ENCODE measurements at places on chromosomes 1 and 21.

DNA sequence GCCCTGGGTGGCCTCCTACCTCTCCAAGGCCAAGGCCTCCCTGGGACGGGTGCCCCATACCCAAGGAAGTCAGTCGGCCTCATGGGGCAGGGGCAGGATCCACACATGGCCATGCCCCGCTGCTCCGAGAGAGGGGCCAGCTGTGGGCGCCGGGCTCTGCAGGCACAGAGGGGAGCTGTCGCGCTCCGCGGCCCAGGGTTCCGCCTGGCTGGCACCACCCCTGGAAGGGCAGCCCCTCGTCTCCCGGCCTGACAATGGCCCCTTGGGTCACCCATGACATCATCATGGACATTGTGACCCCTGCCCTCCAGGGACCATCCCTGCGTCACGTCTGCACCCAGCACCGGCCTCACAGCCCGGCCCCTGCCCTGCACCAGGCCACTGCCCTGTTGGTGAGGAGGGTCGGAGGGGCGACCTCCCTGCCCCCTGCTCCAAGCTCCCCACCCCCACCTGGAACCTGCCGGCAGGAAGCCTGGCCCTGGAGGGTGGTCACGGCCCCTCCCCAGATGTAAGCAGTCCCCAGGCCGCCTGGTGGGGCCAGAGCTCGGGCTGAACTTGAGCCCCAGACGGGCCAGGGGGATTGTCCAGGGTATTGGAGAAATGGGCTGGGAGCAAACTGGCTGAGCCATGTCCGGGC is 5.8 kb downstream of the TTLL10 start:
- no peak for DNase-seq

GRCh38 chr21:31124010-31124409 is 85.7 kb upstream of the KRTAP19-8 start:
- DNase-seq: no peak

DNA sequence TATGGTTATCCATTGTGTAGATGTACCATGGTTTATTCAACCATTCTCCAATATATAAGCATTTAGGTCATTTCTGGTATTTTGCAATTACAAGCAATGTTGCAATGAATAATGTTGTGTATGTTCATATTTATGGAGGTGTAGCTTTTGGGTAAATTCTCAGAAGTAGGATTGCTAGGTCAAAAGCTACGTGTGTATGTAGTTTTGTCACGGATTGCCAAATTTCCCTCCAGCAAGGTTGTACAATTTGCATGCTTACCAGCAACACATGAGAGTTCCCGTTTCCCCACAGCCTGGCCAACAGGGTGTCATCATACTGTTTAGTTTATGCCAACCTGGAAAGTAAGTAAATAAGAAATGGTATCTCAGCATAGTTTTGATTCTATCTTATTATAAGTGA is 36.3 kb downstream of the IGSF5 start:
- DNase-seq: no peak

DNA sequence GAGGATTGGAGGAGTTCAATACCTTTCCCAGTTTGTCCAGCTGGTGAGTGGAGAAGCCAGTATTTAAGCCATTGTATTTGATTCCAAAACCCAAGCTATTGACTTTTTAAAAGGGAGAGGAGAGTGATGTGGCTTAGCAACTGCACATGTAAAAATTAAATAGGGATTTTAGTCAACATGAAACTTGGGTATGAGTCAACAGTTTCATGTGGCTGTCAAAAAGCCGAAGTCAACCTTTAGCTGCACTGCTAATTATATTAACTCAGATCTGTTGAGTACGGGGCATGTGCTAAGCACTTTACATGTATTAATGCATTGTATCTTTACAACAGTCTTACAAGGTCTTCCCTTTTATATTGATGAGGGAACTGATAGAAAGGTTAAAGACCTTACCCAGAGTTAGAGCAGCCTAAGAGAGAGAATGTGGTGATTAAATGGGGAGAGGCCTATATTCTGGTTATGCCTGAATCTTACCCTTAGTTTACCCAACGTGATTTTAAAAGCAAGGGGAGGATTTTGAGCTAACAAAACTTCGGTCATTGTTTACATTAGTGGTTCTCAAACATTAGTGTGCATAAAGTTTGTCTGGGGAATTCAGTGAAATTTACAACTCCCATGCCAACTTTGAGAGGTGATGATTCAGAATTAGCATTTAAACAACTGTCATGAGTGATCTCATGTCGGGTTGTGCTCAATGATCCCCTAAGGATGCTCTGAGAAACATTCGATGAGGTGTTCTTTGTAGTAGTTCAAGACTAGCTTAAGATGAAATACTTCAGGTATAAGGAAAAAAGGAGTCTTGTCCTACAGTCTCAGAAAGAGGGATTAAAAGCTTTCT is 6.9 kb upstream of the SLC35F3 start:
- no peak for DNase-seq

- DNase-seq: peak; percentile 63
Observed at GRCh38 chr1:41902159-41902577, 16.6 kb downstream of the HIVEP3 start.

DNA sequence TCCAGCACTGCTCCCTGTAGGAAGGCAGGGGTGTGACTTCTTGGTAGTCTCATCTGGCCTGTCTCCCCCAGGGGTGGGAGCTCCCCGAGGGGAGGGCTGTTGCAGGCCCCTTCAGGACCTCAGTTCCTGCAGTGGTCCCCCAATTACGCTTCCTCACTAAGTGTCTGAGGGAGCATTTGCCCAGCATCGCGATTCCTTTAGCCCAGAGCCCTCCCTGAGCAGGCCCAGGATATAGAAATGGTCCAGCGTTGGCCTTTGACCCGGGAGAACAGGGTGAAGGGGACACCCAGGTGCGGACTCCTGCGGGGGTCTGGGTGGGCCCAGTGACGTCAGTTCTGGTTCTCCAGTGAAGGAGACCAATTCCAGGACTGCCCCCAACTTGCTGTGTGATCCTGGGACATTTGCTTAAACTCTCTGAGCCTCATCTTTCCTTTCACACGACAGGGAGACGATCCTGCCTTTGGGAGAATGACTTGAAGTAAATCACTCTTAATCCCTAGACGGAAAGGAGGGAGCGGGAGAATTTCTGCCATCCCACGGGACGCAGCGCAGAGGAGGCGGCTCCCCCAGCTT is 32.6 kb upstream of the BTG2 start:
- DNase-seq: no peak

GRCh38 chr1:108096089-108096488 is 104.1 kb downstream of the SLC25A24 start:
- no peak for DNase-seq

DNA sequence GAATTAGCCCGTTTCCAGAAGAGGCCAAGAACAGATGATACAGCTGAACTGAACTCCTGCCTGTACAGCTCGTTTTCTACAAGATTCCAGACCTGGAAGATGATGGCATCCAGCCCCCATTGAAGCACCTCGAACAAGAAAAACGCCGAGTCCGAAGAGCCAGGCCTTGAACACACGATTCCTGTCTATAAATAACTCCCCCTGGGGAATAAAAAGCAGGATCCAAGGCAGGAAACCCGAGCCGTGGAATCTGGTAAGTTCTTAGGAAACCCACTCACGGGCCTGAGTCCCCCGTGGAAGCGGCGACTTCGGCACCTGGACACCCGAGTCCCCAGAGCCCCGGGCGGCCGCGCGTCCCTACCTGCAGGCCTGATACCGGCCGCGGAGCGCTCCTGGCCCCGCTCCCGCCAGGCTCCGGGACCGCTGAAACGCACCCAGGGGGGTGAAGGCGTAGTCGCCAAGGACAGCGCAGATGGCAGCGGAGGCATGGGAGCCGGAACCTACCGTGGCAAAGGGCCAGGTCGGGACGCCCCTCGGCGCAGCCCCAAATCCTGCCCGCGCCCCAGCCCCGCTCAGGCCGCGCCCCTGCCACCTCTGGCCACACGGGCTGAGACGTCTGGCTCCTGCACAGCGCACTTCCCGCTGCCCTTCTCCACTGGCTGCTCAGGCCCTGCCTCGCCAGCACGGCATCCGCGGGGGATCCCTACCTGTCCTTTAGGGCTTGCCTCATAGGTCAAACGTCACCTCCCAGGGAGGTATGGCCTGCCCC is 14.0 kb upstream of the HLCS start:
- DNase-seq: no peak

DNA sequence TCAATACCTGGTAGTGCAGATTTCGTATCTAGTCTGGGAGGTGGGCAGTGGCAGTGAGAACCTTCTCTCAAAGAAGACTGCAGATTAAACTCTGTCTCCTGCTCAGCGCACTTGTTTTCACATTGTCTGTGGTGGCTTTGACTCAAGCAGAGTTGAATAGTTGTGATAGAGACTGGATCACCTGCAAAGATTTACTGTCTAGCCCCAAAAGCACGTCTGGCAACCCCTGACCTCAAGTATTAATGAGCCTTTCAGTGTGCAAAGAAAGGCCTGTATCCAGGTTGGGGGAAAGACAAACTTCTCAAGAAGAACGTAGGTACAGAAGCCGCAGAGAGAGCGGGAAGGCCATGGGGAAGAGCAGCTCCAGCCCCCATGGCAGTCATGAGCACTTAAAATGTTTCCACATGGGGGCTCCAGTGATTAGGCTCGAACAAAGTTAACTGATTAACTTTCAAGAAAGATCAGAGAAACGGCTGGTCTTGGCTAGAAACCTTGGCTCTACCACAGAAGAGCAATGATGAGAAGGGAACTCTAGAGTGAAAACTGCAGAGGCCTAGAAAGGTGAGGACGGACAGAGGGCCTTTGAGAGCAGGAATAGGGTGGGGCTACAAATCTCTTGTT is 15.2 kb downstream of the HENMT1 start:
- DNase-seq: no peak

DNA sequence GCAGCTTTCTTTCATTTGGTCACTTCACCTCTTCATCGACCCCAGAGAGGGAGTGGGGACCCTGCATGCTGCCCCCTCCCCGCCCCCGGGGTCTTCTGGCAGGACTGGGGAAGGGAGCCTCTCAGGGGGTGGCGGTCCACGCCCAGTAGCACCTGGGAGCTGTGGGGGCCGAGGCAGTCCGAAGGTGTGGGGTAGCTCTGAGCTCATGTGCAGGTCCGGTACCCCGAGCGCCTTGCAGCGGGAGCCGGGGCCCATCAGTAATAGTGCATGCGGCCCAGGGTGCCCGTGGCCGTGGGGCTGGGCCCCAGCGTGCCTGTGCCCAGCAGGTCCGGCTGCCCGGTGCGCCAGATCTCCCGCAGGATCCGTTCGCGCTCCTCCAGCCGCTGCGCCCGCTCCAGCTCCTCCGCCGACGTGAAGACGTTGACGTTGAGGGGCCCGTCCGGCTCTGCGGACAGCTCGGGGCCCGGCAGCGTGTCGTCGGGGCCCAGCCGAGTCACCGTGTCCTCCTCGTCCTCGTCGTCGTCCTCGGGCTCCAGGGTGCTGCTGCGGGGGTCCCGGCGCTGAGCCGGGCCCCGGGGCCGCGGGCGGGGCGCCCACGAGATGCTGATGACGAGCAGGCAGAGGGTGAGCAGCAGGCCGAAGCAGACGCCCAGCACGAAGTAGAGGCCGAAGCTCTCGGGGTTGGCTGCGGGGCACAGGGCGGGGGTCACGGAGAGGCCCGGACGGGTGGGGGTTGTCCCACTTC is 1.2 kb downstream of the EVA1B start:
- no peak for DNase-seq

- DNase-seq: no peak
Observed at GRCh38 chr1:19038732-19039131, 82.3 kb upstream of the IFFO2 start.

DNA sequence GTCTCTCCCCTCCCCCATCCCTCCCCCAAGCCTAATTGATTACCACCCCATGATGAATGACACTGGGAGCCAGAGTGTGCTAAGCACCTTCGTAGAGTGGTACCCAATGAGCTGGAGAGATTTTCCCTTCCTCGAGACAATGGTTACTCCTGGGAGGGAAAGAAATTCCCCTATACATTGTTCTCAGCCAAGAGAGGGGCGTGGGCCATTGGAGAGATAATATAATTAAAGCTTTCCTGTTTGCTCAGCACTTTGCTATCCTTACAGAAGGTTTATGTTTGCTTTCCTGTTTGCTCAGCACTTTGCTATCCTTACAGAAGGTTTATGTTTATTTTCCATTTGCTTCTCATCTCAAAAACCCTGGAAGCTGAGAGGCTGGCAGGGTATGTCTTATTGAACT is 126.1 kb upstream of the KLHDC7A start:
- DNase-seq: no peak

GRCh38 chr21:44455524-44456213 is 359 bp downstream of the LRRC3 start:
- peak; percentile 72 for DNase-seq

GRCh38 chr1:116078699-116079223 is 32.4 kb upstream of the MAB21L3 start:
- no peak for DNase-seq

DNA sequence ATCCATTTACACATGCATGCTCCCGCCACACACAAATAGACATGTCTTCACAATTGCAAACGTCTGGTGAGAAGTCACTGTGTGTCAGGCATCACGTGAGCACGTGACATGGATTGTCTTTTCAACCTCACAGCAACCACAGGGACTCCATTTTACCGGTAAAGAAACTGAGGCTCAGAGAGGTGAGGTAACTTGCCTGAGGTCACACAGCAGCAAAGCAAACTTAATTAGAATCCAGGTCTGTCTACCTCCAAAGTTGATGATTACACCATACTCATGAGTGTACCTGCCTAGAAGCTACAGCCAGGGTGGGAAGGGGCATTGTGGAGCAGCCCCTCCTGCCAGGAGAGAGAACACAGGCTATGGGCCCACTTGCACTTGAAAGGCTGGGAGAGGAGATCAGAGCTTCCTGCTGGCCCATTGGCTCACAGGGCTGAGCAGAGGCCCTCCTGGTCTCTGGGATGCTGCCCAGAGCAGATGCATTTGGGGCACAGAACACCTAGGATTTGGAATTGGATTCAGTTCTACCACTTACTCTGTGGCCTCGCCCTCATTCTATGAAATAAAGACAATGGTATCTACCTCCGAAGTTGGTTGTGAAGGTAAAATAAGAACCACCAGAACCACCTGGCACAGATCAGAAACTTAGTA is 44.4 kb upstream of the SELENON start:
- no peak for DNase-seq

- no peak for DNase-seq
Observed at GRCh38 chr1:169142129-169142528, 35.6 kb downstream of the ATP1B1 start.

GRCh38 chr1:91166106-91166712 is 144.4 kb upstream of the ZNF644 start:
- DNase-seq: peak; percentile 55

- DNase-seq: no peak
Observed at GRCh38 chr1:247400685-247401084, 15.3 kb upstream of the NLRP3 start.

DNA sequence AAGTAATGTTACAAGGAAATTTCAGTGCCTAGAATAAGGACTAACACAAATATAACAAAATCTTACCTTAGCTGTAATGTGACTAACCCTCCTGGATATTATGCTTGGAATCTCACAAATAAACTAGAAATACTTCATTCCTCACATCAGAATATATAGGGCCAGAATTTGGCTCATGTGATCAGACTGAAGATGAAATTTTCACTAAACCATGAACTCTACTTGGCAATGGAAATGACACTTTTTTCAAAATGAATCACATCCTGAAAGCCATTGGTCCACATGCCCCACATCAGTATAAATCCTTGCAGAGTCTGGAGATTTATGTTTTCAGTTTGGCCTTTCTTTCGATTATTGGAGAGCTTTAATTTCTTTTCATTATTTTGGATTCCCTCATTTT is 227.8 kb downstream of the NRIP1 start:
- DNase-seq: no peak

- peak; percentile 87 for DNase-seq
Observed at GRCh38 chr1:172167796-172168596, 252.5 kb upstream of the C1orf105 start.

- no peak for DNase-seq
Observed at GRCh38 chr1:186218654-186219352, 156.2 kb downstream of the TPR start.

- peak; percentile 85 for DNase-seq
Observed at GRCh38 chr21:43659136-43660000, at the start of the genes HSF2BP and RRP1B. TSS of gene HSF2BP (minus strand) at chr21:43659488. CDS start at chr21:43658096, 1,392 bp downstream. TSS of gene RRP1B (plus strand) at chr21:43659560. CDS start at chr21:43659665, 105 bp downstream.

GRCh38 chr1:227888404-227889046 is 59.2 kb downstream of the WNT9A start:
- DNase-seq: no peak
